NAMALWA (cell line): ENCODE measurements at places on chromosomes 4 and X.

GRCh38 chrX:72540318-72540717 is 32.3 kb downstream of the HDAC8 start:
- peak; percentile 37 for DNase-seq

- DNase-seq = peak; percentile 83
These were observed at the start of gene PRICKLE3 for GRCh38 chrX:49186125-49187027. Gene PRICKLE3, minus strand, starts transcription at chrX:49186373. Its CDS starts 76 bp downstream, at chrX:49186297.

DNA sequence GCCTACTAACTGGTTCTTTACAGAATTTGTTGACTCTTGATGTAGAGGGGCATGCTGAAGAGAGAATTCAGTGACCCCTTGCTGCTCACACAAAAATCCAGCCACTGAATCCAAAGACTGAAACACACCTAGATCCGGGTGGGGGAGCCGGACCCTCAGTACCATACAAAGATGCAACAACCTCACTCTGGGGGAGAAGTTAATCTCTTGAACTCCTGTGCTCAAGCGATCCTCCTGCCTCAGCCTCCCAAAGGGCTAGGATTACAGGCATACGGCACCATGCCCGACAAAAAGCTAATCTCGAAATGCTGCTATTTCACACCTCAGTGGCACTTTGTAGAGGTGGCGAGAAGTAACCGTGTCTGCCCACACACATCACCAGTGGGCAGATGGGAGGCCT is 88.8 kb upstream of the HELT start:
- DNase-seq = no peak

- no peak for DNase-seq
These were observed 496.9 kb downstream of the TMA16 start for GRCh38 chr4:163991298-163991865.

GRCh38 chr4:183746305-183747229 is 87.5 kb downstream of the TRAPPC11 start:
- DNase-seq = no peak

DNA sequence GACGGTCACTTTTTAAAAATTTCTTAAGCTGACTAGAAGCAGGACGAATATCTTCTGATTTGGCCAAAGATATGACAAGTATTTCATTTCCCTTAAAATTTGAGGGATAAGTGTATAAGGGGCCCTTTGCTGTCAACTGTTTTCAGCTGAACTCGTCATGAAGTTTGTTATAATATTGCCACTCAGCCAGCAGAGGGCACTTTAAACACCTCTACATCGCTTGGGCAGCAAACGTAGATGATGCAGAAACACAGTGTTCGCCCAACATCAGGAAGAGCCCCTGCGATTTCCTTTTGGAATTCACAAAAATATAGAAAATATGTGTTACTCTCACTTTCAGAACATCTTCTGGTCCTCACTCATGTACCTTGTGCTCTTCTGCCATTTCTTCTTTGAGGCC is 435.7 kb upstream of the FMR1 start:
- peak; percentile 41 for DNase-seq

DNA sequence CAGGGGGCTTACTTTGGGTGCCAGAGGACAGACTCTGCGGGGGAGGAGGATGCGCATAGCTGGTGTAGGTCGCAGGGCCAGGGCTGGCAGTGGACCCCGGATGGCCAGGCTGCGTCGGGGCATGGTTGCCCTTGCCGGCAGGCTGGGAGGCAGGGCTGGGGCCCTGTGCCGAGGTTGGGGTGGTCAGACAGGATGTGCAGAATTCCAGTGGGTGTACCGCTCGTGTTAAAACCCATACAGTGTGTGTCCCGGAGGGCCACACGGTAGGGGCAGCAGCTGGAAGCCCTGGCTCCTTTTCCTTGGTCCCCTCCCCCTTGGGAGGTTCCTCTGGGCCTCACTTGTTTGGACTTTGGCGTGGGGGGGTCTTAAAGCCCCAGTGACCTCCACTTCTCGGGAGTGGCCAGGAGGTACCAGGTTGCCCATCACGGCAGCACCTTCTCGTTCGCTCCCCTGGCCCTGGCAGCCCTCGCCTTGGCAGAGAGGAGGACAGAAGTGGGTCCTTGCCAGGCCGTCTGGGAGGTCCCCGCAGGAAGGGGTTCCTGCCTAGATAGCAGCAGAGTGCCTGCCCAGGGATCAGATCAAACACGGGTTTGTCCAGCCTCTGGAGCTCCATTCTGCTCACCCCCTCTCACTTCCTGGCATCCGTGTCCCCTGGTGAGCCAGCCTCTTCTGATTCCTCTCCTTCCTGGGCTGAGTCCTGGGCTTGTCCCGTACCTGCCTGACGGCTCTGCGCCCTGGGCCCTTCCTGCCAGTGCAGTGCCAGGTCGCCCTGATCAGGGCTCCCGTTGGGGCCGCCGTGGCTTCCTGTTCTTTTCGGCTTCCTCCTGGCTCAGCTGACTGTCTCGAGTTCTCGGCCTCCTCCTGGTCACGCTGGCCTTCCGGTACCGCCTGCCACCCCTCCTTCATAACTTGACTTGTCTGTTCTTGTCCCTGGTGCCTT is 56.7 kb upstream of the HGFAC start:
- DNase-seq = no peak

DNA sequence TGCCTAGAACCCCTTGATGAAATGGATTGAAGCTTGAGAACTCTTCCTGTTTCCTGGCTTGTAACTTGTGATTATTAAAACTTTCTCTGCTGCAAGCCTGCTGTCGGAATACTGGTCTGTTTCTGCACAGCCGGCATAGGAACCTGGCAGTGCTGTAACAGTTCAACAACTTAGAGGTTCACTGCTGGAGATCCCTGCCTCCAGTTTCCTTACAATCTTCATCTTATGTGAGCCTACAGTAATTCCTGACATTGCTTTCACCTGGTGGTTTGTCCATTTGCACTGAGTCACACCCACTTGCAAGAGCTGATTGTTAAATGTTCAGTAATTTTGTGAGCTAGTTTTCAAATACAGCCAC is 1.3 kb upstream of the SEPSECS start:
- DNase-seq = no peak

DNA sequence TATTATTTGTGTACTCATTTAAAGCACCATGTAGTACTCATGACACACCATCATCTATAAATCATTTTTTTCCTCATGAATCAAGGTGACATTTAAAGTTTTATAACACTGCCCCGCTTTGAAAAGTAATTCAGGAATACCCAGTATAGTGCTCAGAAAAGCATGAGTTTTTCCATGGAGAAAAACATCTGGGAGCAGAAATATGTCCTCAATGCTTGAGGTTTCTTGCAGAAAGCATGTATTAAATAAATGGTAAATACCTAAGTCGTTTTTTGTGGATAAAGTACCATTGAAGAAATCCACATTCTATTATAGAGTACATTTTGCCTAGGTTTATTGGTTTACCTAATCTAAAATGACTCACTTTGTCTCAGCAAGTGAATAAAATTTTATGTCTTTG is 66.2 kb downstream of the UBA6 start:
- no peak for DNase-seq

- no peak for DNase-seq
These were observed 72.5 kb downstream of the RGS12 start for GRCh38 chr4:3365326-3365725.

- DNase-seq = no peak
These were observed 2.0 kb upstream of the GPR34 start for GRCh38 chrX:41686788-41687187.

DNA sequence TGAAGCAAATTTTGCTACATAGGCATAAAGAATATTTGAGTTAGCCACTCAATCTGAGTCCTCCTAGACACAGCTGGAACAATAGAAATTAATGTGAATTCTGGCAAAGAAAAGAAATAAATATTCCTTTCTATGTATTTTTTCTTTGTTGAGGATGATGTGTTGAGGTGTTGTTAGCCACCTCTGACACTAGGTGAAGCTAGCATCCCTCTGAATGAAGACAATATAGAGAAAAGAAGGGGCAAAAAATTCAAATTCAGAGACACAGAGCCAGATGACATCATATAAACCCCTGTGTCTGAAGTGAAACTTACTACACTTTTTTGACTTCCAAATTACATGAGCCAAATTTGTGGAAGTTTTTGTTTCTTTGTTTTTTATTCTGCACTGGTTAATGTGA is 34.6 kb upstream of the TMPRSS11D start:
- DNase-seq = peak; percentile 53

- DNase-seq = peak; percentile 61
These were observed 35.0 kb upstream of the MXD4 start for GRCh38 chr4:2296631-2297601.

DNA sequence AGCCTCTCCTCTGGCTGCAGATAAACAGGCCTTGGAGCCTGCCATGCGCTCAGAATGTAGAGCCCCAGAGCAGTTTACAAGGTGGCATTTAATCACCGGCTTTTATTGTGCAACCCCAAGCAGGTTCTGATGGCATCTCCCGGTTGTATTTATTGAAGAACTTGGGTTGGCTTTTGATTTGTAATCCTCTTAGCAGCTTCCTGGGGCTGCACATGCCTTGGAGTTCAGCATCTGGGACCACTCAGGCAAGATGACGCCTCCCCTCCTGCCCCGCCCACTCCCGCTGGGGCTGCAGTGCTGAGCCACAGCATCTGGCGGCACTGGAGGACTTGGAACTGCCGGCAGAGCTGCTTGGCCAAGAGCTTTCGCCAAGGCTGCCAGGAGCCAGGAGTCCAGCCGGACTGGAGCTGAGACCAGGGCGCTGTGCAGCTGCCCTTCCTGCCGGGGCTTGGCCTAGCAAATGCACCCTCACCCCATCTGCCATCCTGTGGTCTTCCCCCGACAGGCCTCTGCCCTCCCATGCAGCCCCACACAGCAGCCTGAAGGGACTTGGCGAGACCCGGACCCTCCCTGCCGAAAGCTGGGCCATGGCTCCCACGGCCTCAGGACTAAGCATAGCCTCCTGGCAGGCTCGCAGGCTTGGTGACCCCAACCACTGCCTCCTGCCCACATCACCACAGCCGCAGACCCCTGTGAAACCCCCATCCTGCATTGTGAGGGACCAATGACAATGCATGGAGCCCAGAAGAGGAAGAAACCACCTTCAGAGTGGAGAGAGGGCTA is 5.4 kb downstream of the HTRA3 start:
- DNase-seq = no peak

GRCh38 chrX:137363559-137363958 is 202.4 kb upstream of the ZIC3 start:
- no peak for DNase-seq

DNA sequence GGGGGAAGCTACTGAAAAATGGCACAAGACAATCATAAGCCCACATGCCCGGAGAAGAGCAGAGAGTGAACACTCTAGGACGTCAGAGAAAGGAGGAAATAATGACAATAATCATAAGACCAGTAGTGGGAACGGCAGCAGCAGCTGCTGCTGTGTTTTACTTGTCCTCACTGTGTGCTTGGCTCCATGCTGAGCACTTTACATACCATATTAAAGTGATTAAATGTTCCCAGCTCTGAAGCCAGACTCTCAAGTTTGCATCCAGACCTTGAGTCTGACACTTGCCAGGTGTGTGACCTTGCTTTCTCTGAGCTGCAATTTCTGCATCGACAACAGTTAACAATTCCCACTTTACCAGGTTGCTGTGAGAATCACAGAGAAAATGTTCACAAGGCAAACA is 255.4 kb downstream of the SPANXN1 start:
- no peak for DNase-seq

GRCh38 chrX:79361192-79361870 is 5.8 kb downstream of the ITM2A start:
- no peak for DNase-seq

- no peak for DNase-seq
These were observed 4.2 kb upstream of the MTMR1 start for GRCh38 chrX:150688911-150689451.

DNA sequence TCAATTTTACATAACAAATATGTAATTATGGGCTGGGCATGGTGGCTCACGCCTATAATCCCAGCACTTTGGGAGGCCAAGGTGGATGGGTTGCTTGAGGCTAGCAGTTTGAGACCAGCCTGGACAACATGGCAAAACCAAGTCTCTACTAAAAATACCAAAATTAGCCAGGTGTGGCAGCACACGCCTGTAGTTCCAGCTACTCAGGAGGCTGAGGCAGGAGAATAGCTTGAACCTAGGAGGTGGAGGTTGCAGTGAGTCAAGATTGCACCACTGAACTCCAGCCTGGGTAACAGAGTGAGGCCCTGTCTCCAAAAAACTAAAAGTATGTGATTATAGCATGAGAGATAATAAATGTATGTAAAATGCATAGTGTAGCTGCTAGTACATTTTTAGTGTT is 229.0 kb downstream of the PPARGC1A start:
- DNase-seq = peak; percentile 9

- no peak for DNase-seq
These were observed at the start of gene COL4A5 for GRCh38 chrX:108439426-108439942. Gene COL4A5, plus strand, starts transcription at chrX:108439838. Its CDS starts 288 bp downstream, at chrX:108440126.

DNA sequence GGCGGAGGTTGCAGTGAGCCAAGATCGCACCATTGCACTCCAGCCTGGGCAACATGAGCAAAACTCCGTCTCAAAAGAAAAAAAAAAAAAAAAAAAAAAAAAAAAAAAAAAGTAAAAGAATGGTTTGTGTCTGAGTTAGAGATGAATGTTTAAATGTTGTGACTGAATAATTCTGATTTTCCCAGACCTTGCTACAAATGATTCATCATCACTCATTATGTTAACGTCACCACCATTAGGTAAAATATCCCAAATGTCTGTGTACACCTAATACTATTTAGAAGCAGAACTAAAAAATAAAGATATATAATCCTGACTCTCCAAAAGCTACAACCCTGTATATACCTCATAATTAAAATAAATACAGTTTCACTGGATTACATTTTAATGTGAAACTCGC is 70.8 kb downstream of the HHIP start:
- DNase-seq = no peak

DNA sequence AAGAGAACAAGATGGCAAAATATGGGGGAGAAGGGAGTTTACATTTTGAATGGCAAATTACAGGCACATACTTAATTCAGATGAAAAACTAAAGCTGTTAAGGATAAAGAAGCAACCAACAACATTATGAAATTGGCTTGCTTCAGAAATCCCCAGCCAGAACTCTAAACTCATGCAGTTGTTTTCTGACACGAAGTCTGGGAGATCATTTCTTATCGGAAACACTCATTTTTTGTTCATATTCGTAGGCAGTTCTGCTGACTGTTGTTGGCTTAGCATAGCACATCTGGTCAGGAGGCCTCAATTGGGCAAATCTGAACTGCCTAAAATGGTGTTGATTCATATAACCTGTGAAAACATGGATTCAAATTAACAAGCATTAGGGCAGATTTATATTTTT is 33.0 kb upstream of the ARHGAP6 start:
- no peak for DNase-seq

DNA sequence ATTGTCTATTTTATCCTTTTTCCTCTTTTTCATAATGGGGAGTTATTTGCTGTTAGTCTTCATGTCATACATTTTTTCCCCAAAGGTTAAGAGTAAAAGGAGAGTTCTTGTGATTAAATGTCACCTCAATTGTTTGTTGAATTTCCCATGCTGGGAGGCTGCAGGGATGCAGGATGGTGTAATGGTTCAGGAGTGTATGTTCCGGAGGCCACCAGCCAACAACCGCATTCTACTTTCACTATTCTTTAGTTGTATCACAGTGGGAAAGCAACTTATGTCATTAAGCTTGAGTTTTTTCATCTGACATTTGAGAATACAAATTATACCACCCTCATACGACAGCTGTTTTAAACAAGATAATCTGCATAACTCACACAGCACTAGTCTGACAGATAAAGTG is 15.4 kb downstream of the AFP start:
- DNase-seq = no peak

GRCh38 chr4:54976682-54977081 is 148.7 kb downstream of the KDR start:
- DNase-seq = no peak
